B cell (primary cell): ENCODE measurements at places on chromosomes 7 and 10. TPM values are rescaled to one million over a fixed set of nuclear protein-coding genes. Genes with fewer than 3 reads are reported as not detected.

The NPTX2 gene
- polyA plus RNA-seq: 0.07 TPM in 1 of 2 replicates, not detected in the other

DNA sequence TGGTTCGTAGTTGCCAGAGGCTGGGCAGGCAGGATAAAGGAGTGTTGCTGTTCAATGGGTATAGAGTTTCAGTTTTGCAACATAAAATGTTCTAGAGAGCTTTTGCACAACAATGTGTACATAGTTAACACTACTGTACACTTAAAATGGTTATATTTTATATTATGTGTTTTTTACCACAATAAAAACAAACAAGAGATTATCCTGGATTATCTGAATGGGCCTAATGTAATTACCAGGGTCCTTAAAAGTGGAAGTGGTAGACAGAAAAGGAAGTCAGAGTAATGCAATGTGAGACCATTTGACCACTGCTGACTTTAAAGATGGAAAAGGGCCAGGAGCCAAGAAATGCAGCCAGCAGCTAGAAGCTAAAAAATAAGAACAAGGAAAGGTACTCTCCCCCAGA, 159.7 kb downstream of the SGMS1 start:
- DNase-seq: no peak

DNA sequence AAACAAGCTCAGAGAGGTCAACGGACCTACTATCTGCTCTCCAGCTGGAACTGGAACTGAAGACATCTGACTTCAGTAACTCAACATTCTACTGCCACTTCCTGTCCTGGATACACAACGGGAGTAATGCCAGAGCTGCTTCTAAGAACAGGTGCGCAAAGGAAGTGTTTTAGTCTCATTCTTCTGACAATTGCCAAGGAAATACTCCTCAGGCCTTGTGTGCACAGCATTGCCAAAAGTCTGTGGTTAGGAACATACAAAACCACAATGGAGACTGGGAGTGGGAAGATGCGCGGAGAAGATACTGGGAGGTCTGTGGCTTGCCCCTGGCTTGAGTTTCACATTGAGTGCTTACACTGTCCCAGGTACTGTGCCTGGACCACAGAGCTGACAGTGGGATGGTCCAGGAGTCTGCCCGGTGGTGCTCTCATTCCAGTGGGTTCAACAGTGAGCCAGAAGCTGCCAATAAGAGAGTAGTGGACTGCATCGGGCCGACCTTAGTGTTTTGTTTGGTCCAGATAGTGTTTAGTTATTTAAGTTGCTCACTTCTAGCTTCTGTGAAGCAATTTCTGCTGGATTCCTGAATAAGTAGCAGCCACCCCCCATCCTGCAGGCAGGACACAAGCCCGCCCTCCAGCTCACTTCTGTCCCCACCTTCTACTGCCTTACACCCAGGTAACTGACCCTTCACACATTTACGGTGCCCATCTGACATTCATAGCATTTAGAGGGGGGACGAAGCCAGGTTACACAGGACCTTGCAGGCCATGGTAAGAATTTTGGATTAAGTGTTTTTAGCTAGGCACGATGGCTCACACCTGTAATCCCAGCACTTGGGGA, 10.3 kb downstream of the TBL2 start:
- DNase-seq: no peak

The NME8 gene
- polyA plus RNA-seq: not detected in 2 replicates

DNA sequence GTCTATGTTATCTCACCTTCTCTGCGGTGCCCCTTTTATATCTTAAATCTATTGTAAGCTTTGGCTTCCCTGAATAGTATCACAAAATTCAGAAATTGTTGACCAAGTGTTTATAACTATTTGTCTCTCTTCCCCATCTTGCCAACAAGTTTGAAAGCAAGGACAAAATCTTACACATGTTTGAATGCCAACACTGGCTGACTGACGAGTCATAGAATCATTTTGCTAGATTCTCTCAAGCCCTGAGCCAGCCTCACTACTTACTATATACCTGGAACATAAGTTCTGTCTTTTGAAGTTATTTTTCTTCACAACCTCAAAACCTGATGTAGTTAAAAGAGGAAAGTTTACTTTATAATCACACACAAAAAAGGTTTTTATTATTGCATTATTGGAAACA, 700.7 kb downstream of the PHTF2 start:
- DNase-seq: no peak

DNA sequence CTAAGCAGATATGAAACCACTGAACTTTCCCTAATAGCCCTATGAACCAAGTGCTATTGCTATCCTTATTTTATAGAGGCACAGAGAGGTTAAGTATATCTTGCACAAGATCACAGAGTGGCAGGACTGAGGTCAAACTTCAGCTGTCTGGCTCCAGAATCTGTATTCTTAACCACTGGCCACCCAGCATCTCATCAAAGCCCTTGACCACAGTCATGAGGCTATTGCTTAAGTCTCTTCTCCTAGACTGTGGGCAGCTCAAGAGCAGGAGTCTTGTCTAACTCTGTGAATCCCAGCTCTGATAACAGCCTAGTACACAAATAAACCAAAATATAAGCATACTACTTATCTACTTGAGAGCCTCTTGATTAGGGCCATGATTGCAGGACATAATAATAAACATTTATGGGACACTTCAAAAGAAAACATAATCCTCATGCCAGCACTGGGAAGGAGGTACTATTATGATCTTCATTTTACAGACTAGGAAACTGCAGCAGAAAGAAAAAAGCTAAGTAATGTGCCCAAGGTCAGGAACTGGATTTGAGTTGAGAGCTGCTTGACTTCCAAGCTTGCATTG, 22.4 kb upstream of the SMC3 start:
- no peak for DNase-seq

The RSU1 gene
- 24.7 and 33.4 TPM in 2 replicates for polyA plus RNA-seq

The ANXA8L1 gene
- polyA plus RNA-seq: not detected in 2 replicates

The HOXA2 gene
- not detected in 2 replicates for polyA plus RNA-seq

The SEMA3D gene
- 0.46 and 0.58 TPM in 2 replicates for polyA plus RNA-seq

GRCh38 chr10:10418387-10418786, 599.3 kb upstream of the CELF2 start:
- no peak for DNase-seq

The TMEM130 gene
- polyA plus RNA-seq: not detected in 2 replicates

DNA sequence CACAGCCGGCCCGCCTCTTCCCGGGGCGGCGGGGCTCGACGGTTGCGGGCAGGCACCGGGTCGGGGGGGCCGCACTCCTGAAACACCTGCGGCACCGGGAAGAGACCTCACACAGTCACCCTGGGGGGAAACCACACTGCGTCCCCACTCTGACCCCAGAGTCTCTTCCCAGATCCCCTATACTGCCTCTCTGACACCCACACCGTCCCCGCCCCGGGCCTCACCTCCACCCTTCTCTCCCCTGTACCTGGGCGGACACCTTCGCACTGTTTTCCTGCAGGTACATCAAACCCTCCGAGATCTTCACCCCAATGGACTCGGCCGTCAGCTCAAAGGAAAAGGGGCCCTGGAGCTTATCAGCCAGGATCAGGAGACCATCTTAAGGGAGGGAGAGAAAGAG, 3.4 kb upstream of the GAL3ST4 start:
- peak; percentile 36 for DNase-seq

DNA sequence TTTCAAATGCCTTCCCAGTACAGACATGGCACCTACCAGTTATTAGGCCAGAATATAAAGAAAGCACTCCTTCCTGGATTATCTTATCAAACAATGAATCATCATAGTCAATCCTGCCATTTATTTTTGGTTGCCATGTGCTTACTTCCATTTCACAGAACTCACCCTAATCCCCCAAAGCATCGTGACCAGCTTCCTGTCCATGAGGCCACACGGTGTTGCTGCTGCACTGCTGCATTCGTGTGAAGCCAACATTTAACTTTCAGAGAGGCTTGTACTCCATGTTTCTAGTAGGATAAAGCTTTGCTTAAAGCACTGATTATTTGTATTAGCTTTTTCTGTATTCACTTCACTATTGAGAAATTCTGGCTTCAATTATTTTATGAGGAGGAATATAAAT, 14.4 kb downstream of the COL28A1 start:
- DNase-seq: no peak

DNA sequence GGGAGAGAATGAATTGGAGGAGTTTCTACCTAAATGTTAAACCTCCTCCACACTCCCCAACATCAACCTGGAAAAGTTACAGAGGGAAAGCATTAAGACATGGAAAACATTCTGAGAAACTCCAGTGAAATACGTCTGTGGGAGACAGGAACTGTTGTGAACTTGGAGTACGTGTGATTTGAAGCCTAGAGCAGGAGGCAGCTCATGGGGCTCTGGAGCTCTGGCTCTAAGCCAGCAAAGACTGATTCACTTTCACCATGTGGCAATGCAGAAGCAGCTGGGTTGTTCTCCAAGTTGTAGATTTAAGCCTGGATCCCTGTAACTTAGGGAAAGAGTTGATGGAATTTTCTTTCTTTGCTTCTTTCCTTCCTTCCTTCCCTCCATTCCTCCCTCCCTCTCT, 503.2 kb downstream of the NRG3 start:
- DNase-seq: no peak

- no peak for DNase-seq
Observed at GRCh38 chr7:130515315-130516040, 23.6 kb downstream of the MEST start.
